ENCODE measurements at places on chromosomes 7 and 10. TPM values are rescaled to one million over a fixed set of nuclear protein-coding genes. Genes with fewer than 3 reads are reported as not detected.

The GIMAP1 gene
- not detected for polyA plus RNA-seq

The ITPRID1 gene
- polyA plus RNA-seq, result not detected

The IMPDH1 gene
- polyA plus RNA-seq, result 84.5 TPM

The CCDC172 gene
- polyA plus RNA-seq, result not detected

The ACSM6 gene
- polyA plus RNA-seq, result not detected

The MRC1 gene
- polyA plus RNA-seq, result not detected

The TMEM213 gene
- not detected for polyA plus RNA-seq

The ASIC3 gene
- polyA plus RNA-seq, result 0.45 TPM

The GDF10 gene
- polyA plus RNA-seq, result not detected

The NUTM2E gene
- 0.22 TPM for polyA plus RNA-seq

The SMO gene
- 7.6 TPM for polyA plus RNA-seq

The GDF2 gene
- not detected for polyA plus RNA-seq

DNA sequence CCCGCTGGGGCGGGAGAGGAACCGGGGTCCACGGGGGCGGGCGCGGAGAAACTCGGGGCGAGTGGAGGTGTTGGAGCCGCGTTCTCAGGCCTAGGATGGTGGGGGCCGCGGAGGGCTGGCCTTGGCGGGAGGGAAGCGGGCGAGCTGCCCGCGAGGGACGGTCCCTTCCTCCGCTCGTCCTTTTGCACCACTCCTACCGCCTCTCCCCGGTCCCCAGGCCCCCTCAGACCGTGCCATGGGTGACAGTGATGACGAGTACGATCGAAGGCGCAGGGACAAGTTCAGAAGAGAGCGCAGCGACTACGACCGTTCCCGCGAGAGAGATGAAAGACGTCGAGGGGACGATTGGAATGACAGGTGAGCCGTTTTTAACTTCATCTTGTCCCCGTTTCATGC is 451 bp downstream of the SRRT start:
- no peak for DNase-seq

GRCh38 chr10:1255118-1255517 is 198.9 kb downstream of the WDR37 start:
- no peak for DNase-seq

DNA sequence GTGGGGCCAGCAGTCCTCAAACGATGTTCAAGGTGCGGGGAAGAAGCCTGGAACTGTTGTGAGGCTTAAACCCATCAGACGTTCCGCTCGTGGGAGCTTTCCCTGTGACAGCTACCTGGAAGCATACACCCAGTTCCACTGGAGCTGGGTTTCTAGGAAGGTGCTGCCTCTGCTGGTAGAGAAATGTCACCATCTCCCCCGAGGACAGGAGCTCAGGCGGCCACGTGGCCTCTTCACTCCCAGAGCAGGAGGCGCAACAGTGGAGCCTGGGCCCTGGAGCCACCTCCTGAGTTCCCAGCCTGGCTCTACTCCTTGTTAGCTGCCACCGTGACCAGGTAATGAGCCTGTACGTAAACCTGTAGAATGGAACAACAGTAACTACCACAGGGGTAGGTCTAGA is 156.1 kb downstream of the ADARB2 start:
- no peak for DNase-seq

DNA sequence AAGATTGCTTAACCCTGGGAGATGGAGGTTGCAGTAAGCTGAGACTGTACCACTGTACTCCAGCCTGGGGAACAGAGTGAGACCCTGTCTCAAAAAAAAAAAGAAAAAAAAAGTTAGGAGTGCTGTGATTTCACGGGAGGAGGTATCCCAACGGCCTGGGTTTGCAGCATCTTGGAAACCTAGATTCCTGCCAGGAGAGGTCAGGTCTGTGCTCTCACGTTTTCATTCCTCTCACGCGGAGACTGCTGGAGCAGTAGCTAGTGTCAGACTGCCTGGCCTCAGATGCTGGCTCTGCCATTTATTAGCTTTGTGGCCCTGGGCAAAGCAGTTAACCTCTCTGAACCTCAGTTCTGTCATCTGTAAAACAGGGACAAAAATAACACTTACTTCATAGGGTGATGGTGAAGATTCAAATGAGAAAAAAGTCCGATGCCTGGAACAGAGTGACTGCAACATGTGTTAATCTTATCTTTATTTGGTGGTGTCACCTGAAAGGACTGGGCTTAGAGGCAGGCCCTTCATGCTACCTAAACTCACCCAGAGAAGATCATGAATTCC is 94.9 kb downstream of the GAD2 start:
- DNase-seq, result no peak

DNA sequence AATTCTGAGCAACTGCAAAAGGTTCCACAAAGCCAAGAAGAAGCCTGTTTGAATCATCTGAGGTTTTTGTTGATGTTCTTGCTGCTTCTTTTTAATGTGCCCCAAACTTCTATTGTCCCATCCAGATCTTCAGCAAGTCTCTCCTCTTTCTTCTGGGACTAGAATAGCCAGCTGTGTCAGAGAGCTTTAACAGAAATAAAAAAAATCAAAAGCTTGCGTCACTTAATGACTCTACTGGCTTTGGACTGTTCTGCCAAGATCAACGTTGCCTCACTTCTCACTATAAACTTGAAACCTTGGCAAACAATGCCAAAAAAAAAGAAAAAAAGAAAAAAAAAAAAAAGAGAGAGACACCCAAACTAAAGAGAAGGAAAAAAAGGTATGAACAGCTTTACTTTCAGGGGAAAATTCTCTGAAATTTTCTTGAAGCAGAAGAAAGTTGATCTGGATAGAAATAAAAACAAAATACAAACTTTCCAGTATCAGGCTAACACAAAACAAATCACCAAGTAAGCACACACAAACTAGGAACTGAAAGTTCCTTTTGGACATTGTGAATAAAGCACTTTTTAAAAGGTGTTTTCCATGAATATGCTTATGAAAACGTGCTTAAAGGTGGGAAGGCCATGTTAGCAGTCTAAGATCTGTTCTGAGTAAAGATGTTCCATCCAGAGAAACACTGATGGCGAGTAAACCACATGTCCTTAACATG is 14.8 kb downstream of the USP54 start:
- DNase-seq, result peak; percentile 68

- DNase-seq, result no peak
Measured at GRCh38 chr10:117131376-117132327, 6.4 kb downstream of the VAX1 start.

DNA sequence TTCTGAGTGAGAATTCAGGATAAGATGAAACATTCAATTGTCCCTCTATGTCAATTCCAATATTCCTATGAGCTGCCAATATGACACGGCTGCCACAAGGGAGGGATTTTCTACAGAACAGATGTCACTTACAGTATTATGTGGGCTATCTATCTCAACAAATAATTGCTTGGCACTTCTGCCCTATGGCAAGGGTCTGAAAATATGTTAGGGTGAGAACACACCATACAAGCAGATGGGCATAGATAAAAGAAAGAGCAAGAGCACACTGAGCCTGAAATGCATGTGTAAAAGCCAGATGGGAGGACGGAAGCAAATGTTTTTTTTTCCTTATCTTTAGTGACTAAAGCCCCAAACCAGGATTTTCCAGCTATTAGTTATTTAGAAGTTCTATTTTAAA is 70.1 kb upstream of the TFEC start:
- DNase-seq, result no peak

GRCh38 chr10:86688398-86688921 is 20.1 kb downstream of the LDB3 start:
- no peak for DNase-seq

DNA sequence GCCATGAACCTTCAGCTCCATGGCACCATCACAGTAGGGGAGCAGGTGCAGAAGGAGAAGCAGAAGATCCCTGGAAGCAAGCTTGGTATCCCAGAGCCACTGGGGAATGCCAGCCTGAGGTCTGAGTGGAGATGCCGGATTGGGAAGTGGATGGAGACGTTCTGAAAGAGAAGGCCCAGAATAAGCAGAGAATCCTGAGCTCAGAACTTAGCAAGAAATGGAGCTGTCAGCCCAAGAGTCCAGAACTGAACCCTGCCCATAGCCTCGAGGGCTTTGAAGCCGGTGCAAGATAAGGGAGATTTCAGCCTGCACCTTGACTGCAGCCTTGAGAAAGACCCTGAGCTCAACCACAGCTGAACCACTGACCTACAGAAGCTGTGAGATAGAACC is 13.9 kb upstream of the GDF10 start:
- no peak for DNase-seq

DNA sequence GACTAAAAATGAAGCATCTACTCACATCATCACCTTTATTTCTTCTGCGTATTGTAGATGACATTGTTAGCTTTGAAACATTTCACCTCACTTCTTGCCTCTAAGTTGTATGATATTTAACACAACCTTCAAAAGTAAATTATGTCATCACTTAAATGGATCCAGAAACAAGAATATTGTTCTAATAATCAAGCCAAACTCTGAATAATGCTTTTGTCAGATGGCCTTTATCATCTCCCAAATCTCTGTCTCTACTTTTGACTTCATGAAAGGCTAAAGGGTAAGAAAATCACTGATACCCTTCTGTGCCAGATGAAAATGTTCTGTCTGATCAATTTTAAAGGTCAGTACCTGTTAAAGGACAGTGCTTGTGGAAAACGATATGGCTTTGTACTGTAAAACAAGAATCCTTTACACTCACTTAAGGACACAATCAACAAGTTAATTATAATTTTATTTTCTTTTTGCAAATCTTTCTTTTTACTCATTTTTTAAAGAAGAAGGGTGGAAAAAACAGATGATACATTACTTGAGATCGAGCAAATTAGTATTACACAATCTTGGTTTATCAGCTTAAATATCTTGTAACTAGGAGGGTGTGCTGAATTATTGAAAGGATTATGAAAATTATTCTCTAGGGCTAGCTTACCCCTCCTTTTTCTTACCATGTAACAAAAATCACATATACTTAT is 309.4 kb upstream of the IGFBP3 start:
- no peak for DNase-seq

GRCh38 chr10:78575400-78575799 is 493.4 kb upstream of the ZMIZ1 start:
- no peak for DNase-seq

DNA sequence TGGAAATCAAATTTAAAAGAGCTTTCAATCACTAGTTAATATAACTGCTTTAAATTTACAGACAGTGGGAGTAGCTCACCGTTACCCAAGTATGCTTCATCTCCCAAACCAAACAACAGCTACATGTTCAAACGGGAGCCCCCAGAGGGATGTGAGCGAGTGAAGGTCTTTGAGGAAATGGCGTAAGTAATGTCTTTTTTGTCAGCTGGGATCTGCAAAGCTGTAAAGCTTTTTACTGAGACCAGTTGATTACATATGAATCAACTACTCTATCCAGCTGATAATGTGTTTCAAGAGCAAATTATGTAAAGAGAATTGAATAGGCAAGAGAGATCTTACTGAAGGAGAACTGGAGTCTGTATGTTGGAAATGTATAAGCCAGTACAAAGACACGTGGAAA is 116.2 kb downstream of the GLCCI1 start:
- no peak for DNase-seq

DNA sequence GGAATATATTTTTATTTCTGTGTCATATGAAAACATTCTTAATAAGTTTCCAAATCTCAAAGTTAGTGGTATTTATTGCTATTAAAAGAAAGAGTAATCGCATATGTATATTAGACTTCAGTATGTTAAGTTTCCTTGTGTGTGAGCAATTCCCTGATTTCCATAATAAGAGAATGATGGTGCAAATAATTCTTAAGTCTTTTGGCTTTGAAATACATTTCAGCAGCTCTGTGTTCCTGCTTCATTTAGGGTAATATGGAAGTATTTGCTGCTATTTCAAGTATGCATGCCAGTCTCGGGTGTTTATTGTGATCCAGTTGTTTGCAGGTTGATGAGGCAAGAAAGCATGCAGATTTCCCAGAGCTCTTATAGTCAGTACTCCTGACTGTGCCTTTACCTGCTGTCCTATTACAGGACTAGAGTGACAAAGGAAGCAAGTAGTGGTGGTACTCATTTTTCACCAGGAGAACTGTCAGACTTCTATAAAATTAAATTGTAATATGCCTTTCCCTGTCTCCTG is 43.7 kb downstream of the FGFBP3 start:
- no peak for DNase-seq

DNA sequence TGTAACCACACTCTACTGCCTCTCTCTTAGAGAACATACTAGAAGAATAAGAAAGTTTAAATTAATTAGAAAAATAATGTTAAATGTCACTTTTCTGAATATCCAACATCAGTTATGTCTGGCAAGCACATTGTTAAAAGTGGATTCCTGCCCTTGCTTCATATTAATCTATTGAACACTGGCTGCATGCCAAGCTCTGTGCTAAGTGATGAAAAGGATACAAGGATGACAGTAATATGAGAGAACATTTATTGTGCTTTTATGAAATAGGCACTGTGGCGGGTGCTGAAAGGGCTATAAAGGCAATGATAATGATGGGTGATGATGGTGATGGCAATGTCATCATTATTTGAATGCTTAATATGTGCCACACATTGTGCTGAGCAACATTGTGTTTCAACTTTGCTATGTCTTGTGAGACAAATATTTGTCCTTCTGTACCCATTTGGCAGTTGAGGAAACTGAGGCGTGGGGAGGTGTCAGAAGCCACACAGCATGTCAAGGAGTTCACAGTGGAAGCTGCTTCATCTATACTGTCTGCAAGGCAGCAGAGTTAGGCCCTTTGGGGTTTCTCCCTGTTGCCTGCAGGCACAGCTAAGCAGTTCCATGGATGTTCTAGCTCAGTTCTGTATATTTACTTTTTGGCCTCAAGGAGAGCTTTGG is 64.2 kb upstream of the RAPGEF5 start:
- DNase-seq, result no peak

DNA sequence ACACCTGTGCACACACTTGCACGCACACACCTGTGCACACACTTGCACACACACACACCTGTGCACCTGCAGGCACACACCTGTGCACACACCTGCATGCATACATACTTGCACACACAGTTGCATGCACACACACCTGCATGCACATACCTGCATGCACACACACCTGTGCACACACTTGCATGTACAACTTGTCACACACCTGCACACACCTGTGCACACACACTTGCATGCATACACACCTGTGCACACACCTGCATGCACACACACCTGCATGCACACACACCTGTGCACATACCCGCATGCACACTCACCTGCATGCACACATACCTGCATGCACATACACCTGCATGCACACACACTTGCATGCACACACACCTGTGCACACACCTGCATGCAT is 150.1 kb upstream of the RHEB start:
- no peak for DNase-seq

GRCh38 chr7:100568176-100568895 is 5.4 kb downstream of the SAP25 start:
- no peak for DNase-seq

Measured in BJ (cell line).